GM12878 (cell line): ENCODE measurements at places on chromosomes 7 and 10. TPM values are rescaled to one million over a fixed set of nuclear protein-coding genes. Genes with fewer than 3 reads are reported as not detected.

GRCh38 chr10:803041-803741 is 113.7 kb upstream of the DIP2C start:
- DNase-seq: no peak
- H3K27ac ChIP-seq: no peak overlapping the region
- no peak overlapping the region for H3K4me3 ChIP-seq
- H3K27me3 ChIP-seq: no peaks in the 10 kb centered on the region

DNA sequence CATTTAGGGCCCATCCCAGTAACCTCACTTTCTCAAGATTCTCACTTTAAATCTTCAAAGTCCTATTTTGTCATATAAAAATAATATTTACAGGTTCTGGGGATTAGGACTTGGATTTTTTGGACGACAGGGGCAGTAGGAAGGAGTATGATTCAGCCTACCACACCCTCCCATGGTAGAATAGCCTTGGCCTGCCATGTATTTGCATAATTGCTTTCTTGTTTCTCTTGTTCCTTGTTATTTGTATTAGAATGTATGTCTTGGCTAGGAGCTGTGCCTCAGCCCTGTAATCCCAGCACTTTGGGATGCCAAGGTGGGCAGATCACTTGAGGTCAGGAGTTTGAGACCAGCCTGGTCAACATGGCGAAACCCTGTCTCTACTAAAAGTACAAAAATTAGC is 92.5 kb downstream of the ELAPOR2 start:
- H3K27me3 ChIP-seq: no peaks in the 10 kb centered on the region
- no peak overlapping the region for H3K4me3 ChIP-seq
- H3K4me1 ChIP-seq: peaks cover 9% of the 10 kb centered on the region
- H3K27ac ChIP-seq: no peak overlapping the region

DNA sequence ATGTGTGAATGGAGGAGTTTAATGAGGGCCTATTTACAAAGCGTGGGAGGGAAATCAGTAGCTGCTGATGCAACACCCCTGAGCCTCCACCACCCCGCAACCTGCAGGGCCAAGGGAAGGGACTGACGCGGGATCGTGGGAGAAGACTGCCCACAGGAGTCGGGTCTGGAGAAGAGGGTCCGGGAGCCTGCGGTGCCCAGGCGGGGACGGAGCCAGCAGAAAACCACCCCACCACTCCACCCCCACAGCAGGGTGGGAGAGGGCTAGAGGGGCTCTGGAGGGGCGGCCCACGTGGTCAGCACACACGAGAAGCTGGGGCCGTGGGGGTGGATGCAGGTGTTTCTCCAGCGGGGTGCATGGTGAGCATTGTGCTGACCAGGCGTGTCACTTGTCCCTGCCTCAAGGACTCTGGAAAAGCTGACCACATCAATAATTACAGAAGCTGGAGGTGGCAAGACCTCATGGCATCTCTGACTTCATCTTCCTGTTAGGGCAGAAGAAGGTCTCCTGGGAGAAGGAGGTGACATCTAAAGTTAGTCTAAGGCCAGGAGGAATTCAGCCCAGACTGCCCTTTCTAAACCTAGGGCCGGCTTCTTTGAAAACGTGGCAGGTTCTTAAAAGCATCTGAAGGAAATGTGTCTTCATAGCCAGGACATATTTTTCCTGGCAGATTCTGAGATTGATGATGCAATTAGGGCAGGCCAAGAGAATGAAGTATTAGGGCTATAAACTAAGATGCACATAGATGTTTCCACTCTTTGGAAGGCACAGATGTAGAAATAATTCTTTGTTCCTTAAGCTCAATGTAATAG is 150.9 kb downstream of the RGS10 start:
- H3K36me3 ChIP-seq: peaks cover under 1% of the 10 kb centered on the region
- no peak overlapping the region for H3K27ac ChIP-seq
- H3K4me1 ChIP-seq: peaks cover 20% of the 10 kb centered on the region
- no peak overlapping the region for H3K4me3 ChIP-seq
- DNase-seq: no peak
- H3K27me3 ChIP-seq: no peaks in the 10 kb centered on the region

The NOBOX gene
- polyA plus RNA-seq: not detected in 2 replicates

The FLNC gene
- polyA plus RNA-seq: 0.03 and 0.06 TPM in 2 replicates
